ENCODE measurements at places on chromosomes 7 and 10.

GRCh38 chr7:7491044-7491443 is 44.6 kb downstream of the COL28A1 start:
- DNase-seq: no peak

DNA sequence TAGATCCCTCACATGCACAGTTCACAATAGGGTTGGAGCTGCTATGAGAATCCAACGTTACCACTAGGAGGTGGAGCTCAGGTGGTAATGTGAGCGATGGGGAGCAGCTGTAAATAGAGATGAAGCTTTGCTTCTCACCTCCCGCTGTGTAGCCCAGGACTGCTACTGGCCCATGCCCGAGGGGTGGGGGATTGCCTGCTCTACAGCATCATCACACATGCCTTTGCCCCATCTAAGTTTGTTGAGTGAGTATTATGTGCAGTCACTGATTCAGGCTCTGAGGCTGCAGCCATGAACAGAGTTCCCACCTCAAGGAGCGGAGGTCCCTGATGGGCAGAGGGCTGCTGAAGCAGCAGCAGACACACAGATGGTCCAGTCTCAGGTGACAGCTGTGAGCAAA is 94.1 kb downstream of the CHST15 start:
- no peak for DNase-seq

DNA sequence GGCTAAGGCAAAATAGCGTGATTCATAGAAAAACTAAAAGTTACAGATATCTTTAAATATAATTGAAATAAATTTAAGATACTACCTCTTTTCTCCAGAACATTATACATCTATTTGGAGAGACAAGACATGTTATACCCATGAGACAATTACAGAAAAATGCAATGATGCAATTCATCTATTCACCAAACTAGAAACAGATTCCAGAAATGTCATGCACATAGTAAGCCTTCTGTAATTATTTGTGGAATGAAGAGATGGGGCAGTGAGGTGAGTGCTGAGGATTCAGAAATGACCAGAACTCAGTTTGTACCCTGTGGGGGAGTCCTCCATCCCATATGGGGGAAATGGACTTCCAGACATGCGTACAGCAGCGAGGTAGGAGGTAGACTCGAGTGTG is 99.4 kb downstream of the MKX start:
- DNase-seq: no peak

GRCh38 chr7:74449809-74450397 is 3.8 kb upstream of the GTF2IRD1 start:
- no peak for DNase-seq

GRCh38 chr7:20198260-20198659 is 18.9 kb downstream of the MACC1 start:
- DNase-seq: no peak

DNA sequence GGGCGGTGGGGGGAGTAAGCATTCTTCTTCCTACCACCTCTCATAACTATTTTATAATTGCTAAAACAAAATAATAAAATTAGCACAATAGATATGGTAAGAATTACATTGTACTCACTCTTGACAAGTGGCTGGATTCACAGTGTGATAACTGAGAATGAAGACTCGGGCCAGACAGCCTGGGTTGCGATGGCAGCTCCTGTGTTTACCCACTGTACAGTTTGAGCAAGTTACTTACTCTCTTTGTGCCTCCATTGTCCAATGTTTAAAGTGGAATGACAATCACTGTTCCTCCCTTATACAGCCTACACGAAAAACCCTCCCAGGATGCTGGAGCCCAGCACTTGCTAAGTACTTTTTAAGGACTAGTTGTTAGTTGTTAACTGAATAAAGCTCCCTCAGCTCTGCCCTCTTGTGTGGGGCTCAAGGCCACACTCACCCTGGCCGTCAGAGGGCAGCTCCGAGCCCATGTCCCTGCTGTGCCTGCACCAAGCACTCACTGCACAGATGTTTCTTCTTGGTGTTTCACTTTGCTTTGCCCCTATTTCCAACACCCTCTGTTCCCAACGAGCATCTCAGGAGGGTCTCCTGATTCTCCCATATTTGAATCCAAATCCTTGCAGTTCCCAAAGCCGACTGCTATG is 56.4 kb upstream of the NPS start:
- no peak for DNase-seq

DNA sequence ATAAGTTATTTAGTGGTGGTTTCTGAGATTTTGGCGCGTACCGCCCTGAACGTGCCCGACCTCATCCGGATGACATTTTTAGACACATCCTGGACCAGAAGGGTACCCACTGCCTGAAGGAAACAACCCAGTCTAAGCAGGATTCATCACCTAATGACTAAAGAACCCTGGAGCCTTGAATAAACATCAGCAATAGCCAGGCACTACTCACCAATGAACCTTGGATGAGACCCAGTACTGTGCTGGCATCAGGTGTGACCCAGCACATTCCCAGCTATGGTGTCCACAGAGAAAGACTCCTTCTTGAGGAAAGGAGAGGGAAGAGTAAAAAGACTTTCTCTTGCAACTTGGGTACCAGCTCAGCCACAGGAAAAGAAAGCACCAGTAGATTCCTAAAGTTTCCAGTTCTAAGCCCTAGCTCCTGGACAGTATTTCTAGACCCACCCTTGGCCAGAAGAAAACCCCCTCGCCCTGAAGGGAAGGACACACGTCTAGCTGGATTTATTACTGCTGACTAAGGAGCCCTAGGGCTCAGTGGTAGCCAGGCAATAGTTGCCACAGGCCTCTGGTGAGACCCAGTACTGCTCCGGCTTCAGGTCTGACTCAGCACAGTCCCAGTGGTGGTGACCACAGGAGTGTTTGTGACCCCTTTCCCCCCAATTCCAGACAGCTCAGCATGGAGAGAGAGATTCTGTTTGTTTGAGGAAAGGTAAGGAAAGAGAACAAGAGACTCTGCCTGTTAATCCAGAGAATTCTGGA is 32.5 kb downstream of the ZNF277 start:
- DNase-seq: no peak

- no peak for DNase-seq
These were observed 12.8 kb upstream of the FMC1 start for GRCh38 chr7:139328375-139328774.

- DNase-seq: no peak
These were observed 48.2 kb upstream of the LOXL4 start for GRCh38 chr10:98316170-98316569.

DNA sequence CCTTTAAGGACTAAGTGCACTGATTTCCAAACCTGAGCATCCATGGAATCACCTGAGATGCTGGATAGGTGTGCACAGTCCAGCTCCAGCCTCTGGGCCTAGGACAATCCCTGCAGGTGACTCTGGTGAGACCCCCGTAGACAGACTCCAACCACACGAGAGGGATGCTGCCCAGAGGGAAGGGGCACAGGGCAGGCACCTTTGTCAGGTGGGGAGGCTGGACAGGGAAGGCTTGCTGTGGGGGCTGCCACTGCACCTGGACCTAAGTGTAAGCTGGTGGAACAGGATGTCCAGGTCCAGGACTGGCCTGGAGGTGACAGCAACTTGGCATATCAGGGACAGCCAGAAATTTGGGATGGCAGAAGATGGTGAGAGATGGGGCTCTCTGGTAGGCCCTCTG is 45.1 kb upstream of the CTBP2 start:
- DNase-seq: no peak

GRCh38 chr7:157022681-157023588 is 12.5 kb upstream of the MNX1 start:
- DNase-seq: no peak

DNA sequence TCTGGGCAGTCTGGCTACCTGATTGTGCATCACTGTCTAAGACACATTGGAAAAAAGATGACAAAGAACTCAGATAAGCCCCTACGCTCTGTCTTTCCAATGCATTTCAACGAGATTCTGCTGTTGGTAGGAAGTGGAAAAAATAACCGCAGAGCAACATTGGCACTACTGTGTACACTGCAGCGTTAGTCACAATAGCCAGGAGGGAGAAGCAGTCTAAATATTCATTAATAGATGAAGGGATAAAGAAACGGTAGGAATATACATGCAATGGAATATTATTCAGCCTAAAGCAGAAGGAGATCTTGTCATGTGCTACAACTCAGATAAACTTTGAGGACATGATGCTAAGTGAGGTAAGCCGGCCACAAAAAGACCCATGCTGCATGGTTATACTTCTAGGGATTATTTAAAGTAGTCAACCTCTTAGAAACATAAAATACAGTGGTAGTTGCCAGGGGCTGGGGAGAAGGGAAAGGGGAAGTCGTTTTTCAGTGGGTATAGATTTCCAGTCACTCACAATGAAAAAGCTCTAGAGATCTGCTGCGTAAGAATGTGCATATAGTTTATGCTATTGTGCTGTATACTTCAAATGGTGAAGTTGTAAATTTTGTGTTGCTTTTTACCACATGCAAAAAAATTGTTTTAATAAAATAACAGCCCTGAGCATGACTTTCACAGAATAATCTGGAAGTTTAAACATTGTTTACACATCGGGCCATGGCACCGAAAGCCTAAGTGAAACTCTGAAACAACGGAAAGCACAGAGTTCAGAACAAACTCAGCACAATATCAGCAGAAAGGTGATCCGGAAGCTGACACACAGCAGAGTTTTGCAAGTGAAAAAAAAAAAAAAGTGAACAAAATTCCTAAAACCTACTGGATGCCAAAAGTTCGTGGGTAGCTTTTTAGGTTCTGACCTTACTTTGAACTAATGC is 40.1 kb downstream of the ELMO1 start:
- DNase-seq: no peak

DNA sequence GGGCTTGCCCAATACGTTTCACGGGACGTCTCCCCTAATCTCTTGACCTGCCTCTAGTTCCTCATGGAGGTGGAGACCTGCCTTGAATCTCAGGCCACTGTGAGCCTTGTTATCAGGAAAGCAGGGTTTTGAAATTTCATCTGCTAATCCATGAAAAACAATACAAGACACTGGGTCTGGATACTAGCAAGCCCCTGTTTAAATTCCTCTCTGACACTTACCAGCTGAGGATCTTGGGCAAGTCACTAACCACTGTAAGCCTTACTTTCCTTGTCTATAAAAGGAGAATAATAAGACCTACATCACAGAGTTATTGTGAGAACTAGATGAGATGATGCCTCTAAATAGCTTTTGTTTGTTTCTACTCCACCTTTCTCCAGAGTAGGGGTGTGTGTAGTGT is 303.6 kb downstream of the FGFR2 start:
- no peak for DNase-seq

- no peak for DNase-seq
These were observed 3.1 kb downstream of the KLLN start for GRCh38 chr10:87860156-87860795.

- no peak for DNase-seq
These were observed 43.8 kb upstream of the GPR26 start for GRCh38 chr10:123622381-123622780.

GRCh38 chr7:143884969-143885559 is 16.9 kb downstream of the TCAF1 start:
- DNase-seq: no peak

- DNase-seq: no peak
These were observed 106.1 kb downstream of the CHN2 start for GRCh38 chr7:29300649-29301048.

DNA sequence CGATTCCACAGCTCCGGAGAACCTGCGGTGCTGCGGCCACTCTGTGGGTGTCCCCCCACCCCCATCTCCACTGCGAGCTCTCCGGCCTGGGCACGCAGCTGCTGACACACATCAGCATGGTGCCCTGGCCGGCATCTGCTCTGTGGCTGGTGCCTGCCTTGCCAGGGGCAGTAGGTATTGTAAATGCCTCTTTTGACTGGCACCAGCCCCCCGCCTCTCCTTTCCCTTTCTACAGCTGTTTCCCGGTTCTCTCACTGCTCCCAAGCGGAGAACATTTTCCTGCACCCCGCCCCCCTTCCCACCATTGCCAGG is 357.1 kb upstream of the ZNF32 start:
- DNase-seq: no peak

- no peak for DNase-seq
These were observed 37.8 kb downstream of the AOAH start for GRCh38 chr7:36686499-36686898.

- DNase-seq: no peak
These were observed 3.1 kb upstream of the CALHM2 start for GRCh38 chr10:103455235-103455634.

- DNase-seq: no peak
These were observed 40.6 kb downstream of the PYROXD2 start for GRCh38 chr10:98374217-98374985.

DNA sequence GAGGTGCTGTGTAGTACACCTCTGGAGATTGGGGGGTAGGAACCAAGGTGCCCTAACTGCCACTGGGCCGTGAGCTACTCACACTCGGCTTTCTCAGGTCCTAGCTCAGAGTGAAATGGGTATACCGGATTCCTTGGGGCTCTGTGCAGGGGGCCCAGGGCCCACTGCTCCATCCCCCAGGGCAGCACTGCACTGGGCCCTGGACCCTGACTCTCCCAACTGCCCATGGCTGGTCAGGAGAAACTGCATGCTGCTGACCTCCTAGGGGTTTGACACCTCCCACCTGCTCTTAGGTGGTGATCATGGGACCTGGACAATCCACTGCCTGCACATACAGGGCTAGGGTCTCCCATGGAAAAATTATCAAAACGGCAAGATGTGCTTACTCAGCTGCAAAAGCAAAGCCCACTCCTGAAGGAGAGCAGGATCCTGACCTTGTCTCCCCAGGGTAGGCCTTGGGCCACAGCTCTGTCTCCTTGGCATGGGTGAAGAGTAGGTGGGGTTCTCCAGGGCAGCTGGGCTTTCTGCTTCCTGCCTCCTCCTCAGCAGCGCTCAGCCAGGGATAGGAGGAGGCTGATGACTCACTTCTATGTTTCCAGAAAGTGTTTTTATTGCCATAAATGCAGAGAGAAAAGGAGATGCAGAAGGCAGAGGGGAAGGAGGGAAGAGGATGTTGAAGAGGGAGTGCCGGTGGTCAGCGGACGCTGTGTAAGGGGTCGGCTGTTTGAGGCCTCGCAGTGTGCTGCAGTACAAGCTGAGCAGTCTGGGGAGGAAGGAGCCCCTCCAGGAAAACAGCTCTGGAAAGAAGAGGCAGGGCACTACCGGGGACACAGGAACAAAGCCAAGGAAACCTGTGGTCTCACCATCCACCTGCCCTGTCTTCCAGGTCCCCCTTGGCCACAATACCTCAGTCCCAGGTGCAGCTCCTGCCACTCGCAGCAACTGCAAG is 107.8 kb downstream of the ARHGAP22 start:
- DNase-seq: no peak

DNA sequence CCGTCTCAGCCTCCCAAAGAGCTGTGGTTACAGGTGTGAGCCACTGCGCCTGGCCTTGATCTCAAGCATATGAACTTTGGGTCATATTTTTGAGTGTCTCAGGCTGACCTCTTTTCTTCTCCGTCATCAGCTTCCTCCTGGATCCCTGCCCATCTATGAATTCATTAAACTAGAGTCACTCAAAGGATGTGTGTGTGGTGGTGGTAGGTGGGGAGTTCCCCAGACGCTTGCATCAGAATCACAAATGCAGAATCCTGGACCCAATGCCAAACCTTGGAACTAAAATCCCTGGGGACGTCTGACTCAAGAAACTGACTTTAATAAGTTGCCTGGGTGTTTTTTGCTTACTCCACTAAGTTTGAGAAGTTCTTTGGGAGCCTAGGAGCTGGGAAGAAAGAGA is 6.7 kb upstream of the CREB5 start:
- no peak for DNase-seq

GRCh38 chr10:6734286-6734685 is 154.2 kb upstream of the PRKCQ start:
- no peak for DNase-seq

- DNase-seq: no peak
These were observed 110.9 kb upstream of the LSM8 start for GRCh38 chr7:118072893-118073674.

GRCh38 chr10:120415709-120416330 is 41.2 kb upstream of the PLPP4 start:
- no peak for DNase-seq

GRCh38 chr7:148108381-148108780 is 482.2 kb upstream of the C7orf33 start:
- DNase-seq: no peak

- no peak for DNase-seq
These were observed 12.1 kb downstream of the TFR2 start for GRCh38 chr7:100629117-100629716.

Data from NCI-H1417 treated with DMSO at 0.1 percent for 48 hours (cell line).